ENCODE measurements at places on chromosomes 12 and 14. TPM values are rescaled to one million over a fixed set of nuclear protein-coding genes. Genes with fewer than 3 reads are reported as not detected.

- DNase-seq, result no peak
Measured at GRCh38 chr14:22003461-22003860, 329.8 kb upstream of the OR4E1 start.

The C12orf50 gene
- not detected for polyA plus RNA-seq

DNA sequence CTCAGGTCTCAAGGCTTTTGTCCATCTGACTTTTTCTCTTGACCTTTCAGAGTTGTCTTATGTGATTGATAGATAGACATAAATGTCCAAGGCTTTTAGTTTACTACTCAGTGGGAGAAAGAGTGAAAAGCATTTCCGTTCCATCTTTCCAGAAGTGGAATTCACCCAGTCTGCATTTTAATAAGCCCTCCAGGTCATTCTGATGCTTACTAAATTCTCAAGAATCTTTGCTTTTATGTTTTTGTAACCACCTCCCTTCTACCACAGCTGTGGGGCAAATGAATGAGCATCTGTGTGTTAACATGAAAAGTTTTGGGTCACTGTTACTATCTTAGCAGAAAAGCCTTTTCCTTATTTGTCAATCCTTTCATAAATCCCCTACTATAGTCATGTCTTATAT, 251.4 kb downstream of the LRIG3 start:
- DNase-seq, result no peak

DNA sequence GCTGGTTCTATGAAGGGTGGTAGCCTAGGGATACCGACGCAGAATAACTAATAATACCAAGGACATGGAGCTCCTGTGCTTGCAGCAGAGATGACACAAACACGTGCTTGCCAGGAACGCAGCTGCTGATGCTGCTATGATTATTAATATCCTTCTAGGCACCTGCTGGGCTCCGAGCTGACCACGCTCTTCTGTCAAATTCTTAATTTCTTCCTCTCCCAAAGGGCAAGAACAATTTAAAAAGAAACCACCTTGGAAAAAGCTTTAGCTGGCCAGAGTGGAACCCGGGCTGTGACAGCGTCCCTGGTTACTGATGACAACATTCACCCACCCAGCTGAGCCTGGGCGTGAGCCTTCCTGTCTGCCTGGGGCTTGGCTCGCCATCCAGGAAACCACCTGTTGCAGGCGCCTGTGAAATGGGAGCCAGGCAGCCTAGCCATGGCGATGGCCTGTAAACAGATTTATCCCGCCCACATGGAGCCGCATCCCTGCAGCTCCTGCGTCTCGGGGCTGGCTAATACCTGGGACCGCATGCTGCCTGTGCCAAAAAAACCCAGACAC, 28.8 kb downstream of the CLMN start:
- DNase-seq, result no peak

The RAP1B gene
- 589 TPM for polyA plus RNA-seq

GRCh38 chr14:59189091-59189785, 771 bp downstream of the DAAM1 start:
- peak; percentile 39 for DNase-seq

The GCH1 gene
- 35.3 TPM for polyA plus RNA-seq

DNA sequence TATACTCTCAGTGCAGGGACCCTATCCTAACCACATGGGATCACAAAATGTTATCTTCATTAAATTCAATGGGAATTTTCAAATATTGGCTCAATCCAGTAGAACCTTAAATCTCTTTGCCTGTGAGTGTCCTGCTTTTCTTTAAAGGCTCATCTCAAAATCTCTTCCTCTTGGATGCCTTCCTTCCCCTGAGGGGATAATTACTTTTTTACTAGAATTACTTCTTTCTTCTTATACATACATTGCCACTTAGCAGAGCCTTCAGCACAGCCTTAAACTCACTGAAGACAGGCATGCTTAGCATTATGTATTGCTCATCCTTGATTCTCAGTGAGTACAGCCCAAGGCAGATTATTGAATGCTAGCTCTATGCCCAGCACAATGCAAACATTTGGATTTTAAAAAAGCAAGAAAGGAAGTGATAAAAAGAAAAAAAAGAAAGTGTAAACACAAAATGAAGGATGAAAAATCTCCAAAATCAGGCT, 1918.0 kb upstream of the FLRT2 start:
- DNase-seq, result no peak

DNA sequence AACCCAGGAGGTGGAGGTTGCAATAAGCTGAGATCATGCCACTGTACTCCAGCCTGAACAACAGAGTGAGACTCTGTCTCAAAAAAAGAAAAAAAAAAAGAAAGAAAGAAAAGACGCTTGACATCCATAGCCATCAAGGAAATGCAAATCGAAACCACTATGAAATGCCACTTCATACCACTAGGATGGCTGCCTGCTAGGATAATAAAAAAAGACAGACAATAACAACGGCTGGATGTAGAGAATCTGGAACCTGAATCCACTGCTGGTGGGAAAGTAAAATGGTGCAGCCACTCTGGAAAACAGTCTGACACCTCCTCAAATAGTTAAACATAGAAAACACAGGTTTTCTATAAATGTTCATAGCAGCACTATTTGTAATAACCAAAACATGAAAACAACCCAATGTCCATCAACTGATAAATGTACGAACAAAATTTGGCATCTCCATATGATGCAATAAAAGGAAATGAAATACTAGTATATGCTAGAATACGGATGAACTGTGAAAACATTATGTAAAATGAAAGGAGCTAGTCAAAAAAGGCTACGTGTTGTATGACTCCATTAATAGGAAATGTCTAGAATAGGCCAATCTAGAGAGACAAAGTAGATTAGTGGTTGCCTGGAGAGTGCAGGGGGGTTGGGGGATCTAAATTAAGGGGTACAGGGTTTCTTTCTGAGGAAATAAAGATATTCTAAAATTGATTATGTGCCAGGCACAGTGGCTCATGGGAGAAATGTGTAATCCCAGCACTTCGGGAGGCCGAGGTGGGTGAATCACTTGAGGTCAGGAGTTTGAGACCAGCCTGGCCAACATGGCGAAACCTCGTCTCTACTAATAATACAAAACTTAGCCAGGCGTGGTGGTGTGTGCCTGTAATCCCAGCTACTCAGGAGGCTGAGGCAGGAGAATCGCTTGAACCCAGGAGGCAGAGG, 9.7 kb downstream of the WSB2 start:
- DNase-seq, result no peak

The OLR1 gene
- polyA plus RNA-seq, result not detected

DNA sequence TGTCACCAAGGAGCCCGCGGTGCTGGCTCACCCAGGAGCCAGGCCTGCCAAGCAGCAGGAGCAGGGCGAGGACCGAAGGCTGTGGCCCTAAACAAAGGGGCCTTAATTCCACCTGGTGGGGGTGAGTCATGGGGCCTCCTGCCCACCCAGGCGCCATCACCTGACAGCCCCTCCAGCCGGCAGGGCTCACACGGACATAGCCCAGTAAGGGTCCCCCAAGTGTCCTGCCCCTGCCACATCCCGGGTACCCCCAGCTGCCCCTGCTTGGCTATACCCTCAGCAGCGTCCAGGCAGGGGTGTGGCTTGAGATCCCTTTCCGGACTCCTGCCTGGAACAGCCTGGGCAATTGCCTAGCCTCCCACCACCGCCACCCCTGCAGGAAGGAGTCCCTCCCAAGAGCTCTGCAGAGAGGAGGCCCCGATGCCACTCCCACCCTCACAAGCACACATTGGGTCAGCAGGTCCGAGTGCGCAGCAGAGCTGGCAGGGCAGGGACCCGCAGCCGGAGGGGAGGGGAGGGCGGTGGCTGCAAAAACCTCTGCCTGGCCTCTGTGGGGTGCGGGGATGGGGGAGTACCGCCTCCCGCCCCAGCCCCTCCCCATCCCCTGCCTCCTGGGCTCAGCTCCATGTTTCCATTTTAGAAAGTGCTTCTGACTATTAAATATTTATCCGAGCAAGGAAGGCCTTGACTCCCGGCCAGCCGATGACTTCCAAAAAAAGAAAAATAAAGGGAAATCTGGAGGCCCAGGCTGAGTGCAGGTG, 4.6 kb downstream of the AHNAK2 start:
- peak; percentile 43 for DNase-seq

DNA sequence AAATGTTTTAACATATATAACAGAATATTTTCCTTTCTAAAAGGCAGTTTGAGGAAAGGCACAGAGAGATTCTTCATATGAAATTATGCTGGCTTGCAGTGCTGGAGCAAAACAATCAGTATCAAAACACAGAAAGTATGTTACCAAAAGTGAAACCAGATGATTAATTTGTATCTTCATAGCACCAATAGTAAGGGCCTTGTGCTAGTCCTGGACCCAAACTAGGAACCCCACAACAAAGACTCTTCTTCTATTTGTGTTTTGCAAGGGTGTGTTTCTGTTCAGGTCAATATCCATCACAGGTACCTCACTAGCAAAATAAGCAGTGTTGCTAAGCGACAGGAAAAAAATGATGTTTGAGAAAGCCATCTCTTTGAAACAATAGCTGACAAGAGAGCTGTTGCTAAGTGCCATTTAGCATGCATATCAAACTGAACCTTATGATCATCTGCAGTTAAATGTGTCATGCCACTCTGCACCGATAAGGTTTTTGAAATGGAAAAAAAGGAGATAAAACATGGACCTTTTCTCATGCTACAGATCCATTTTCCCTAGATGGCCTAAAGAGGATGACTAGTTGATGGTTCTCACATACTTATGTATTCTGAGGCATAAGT, 196.2 kb upstream of the ALG10 start:
- DNase-seq, result no peak

The TMEM233 gene
- not detected for polyA plus RNA-seq

GRCh38 chr12:108996320-108996719, 24.5 kb downstream of the SVOP start:
- no peak for DNase-seq

GRCh38 chr14:63890553-63890952, 37.7 kb downstream of the SYNE2 start:
- no peak for DNase-seq

The C14orf39 gene
- polyA plus RNA-seq, result not detected

The MYF6 gene
- not detected for polyA plus RNA-seq

DNA sequence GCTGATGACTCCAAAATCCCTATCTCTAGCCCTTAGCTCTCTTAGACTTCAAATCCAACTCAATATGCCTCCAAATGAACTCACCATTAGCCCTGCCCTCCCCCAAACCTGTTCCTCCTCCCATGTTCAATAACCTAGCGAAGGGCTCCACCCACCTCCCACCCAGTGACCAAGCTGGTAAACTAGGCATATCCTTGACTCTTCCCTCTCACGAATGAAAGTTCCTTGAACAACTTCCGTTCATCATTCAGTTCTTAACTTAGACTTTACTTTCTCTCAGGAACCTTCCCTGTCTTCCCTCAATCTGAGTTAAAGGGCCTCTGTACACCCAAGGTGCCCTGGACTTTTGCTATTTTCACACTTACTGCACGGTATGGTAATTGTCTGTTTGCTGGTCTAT, 1.9 kb upstream of the KLHDC1 start:
- no peak for DNase-seq

- no peak for DNase-seq
Measured at GRCh38 chr14:100738704-100739131, 12.0 kb downstream of the DLK1 start.

The TMEM30B gene
- 6.5 TPM for polyA plus RNA-seq

The PMEL gene
- not detected for polyA plus RNA-seq

DNA sequence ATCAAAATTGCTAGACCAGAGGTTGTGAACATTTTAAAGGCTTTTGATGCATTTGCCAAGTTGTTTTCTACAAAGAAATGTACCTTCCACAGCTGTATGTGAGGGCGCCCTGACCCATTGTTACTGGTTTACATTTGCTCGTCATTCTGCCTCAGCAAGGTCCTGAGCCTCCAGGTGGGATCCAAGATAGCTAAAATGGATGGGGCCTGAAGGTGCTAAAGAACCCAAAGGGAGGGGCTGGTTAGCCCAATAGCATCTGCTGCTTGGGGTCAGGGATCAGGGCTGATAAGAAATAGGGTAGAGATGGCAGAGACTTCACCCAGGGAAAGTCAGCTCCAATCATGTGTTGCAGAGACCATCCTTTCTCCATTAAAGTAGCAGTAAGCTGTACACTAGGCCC, 43.1 kb downstream of the GALNT16 start:
- DNase-seq, result no peak

- peak; percentile 65 for DNase-seq
Measured at GRCh38 chr12:56129206-56129941, 1.3 kb downstream of the ESYT1 start.

GRCh38 chr12:42396473-42397259, 70.7 kb downstream of the PPHLN1 start:
- no peak for DNase-seq

Measured in CD8-positive, alpha-beta memory T cell (primary cell).